CD4-positive, alpha-beta T cell (primary cell): ENCODE measurements at places on chromosomes 5 and 9.

DNA sequence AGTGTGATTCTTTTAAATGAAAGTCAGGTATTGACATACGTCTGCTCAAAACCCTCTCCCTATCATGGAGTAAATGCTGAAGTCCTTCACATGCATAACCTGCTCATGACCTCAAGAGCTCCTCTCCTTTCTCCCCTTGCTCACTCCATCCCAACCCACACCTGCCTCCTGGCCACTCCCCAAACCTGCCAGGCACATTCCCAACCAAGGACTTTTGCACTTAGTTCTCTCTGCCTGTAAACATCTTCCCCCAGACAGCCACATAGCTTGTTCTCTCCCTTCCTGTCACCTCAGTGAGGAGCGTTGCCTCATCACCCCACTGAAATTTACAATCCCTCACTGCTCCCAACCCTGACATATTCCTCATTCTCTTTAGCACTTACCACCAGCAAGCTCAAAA is 8.7 kb downstream of the SETD9 start:
- no peak for DNase-seq

GRCh38 chr9:114469091-114469853 is 36.0 kb downstream of the WHRN start:
- DNase-seq = no peak

DNA sequence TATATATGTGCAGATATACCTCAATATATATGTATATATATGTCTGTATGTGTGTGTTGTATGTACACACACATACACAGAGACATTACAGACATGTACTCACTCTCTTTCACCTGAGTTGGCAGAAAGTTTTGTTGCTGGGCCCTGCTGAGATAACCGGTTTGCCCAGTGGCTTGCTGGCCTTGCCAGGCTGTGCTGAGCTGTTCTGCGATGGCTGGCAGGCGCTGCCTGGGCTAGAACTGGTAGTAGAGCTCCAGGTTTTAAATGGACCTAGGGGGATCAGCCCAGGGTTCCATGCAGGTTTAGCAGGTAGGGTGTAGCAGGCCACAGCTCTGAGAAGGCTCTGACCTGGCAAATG is 394.3 kb downstream of the GADD45G start:
- no peak for DNase-seq

GRCh38 chr9:130462685-130463540 is 18.2 kb downstream of the ASS1 start:
- no peak for DNase-seq
